ENCODE measurements at places on chromosomes 13 and 19.

DNA sequence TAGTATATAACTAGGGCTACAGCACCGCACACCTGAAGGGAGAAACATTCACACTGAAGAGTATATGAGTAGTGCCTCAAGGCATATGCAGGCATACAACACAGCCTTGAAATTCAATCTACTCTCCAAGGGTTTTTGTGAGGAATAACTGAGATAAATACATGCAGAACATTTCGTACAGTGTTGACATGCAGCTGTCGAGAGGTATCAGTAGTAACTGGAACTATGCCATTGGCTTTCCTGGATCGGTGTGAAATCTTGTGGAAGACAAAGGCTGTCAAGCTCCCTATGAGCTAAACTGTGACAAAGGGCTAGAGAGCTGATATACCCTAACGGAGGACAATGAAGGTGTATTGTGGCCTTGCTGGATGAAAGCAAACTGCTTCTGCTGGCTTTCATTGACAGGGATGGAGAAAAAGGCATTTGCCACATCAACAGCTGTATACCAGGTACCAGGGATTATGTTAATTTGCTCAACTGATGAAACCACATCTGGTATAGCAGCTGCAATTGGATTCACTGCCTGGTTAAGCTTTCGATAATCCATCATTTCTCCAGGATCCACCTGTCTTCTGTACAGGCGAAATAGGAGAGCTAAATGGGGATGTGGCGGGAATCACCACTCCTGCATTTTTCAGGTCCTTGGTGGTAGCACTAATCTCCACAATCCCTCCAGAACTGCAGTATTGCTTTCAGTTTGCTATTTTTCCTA, 16.3 kb downstream of the MTRF1 start:
- DNase-seq = no peak

DNA sequence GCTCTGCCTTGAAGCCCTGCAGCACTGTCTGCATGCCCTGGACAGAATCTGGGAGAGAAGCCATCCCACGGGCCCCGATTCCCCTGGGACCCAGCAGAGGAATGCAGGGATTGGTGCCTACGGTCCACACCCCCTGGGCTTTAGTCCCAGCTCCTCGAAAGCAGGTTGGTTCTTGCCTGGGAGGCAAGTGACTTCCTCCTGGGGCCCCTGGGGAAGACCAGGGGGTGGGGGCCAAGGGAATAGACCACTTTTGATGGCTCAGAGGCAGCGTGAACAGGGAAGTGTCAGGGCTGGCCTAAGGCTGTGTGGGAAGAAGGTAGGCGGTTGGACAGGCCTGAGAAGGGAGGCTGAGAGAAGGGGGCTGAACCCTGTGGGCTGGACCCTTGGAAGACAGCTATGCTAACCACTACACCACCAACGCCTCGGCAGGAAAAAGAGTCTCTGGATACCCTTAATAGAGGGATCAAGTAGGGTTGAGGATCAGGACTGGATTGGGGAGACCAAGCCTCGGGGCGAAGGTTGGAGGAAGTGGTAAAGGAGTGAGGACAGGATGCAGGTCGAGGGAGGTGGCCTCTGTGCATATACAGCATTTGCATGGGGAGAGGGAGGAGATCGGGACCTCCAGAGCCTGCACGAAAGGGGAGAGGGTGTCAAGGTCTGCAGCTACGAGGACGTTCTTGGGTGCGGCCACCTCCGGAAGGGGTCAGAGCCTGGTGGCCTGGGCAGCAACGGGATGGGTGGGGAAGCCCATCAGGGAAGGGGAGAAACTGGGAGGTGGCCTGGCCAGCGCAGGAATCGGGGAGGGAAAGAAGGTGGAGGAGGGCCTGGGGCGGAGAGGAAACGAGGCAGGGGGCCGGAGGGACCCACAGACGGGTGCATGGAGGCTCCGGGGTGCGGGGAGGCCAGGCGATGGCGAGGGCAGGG, 709 bp downstream of the DPP9 start:
- DNase-seq = no peak

- DNase-seq = no peak
Measured at GRCh38 chr13:109344552-109345157, 441.7 kb downstream of the IRS2 start.

DNA sequence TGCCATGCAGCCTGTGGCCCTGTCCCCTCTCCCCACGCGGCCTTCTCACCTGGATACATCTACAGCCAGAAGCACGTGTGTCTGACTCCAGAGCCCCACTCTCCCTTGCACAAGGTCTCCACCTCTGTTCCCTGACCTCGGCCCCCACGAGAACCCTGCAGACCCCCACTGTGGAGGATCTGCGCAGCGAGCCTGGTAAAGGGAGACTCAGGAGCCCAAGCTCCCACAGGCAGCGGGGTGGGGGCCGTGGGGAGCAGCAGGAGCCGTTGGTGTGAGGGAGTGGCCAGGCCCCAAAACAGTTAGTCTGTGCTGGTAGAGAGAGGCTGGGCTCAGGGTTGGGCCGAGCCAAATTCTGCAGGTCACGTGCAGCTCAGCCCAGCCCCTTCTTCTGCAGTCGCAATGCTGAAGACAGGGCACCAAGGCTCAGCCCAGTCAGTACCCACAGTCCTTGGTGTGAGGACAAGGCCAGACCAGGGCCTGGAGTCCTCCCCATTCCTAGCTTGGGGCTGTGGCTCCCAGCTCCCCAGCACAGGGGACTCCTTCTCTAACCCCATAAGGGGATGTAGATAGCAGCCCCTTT, 28.7 kb upstream of the SLC7A10 start:
- DNase-seq = no peak

DNA sequence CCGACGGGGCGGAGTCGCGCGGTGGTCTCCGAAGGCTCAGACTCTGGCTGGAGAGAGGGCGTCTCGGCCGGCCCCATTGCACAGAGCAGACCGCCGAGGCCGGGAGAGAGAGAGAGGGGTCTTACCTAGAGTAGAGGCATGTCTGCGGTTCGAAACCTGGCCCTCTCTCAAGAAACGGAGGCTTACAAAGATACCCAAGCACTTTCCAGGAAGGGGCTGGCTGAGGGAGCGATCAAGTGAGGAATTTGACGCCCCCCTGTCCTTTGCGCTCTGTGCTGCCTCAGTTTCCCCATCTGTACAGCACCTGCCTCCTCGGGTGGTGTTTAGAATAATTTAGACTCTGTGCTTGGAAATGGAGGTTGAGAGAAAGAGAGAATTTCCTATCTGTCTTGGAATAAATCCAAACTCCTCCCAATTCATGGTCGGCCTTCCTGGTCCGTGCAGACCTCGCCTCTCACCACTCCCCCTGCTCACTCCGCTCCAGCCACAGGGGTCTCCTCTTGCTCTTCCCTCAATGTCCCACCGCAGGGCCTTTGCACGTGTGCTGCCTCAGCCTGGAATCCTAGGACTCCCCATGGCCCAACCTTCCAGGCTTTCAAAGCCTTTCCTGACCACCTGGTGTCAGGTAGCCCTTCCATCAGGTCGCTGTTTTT, 658 bp upstream of the ISOC2 start:
- DNase-seq = no peak

- no peak for DNase-seq
Measured at GRCh38 chr13:98972059-98972458, 5.8 kb downstream of the DOCK9 start.

DNA sequence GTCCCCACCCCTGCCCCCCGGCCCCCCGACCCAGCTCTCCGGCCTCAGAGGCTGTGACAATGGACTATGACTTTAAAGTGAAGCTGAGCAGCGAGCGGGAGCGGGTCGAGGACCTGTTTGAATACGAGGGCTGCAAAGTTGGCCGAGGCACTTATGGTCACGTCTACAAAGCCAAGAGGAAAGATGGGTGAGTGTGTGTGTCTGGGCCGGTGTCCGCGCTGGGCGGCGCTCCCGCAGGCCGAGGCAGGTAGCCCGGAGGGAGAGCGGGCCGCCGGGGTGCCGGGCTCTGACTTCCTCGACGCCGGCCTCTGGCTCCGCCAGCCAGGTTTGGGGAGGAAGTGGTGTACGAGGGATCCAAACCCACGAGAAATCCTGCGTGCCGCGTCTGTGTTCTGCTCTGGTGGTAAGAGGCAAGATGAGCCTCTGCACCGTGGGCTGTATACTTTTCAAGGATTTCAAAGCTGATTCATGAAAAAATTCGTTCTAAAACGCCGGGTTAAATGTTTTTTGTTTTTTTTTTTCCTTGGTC, 718 bp downstream of the CDK8 start:
- peak; percentile 27 for DNase-seq

DNA sequence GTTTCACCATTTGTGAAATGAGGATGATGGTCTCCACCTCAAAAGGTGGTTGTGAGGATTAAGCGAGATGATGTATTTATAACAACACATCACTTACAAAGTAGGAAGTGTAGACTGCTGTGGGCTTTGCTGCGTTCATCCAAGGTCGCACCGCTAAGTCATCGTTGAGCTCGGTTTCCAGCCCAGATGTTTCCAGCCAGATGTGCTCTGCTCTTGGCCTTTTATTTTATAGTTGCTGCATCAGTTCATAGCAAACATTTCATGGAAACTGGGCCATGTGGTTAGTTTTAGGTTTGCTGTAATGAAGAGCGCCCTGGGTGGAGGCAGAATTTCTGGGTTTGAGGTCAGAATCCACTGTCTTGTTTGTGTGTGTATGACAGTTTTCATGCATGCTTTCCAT, 76.5 kb upstream of the RNF113B start:
- no peak for DNase-seq

- no peak for DNase-seq
Measured at GRCh38 chr13:94480672-94481145, 1.2 kb upstream of the DCT start.

DNA sequence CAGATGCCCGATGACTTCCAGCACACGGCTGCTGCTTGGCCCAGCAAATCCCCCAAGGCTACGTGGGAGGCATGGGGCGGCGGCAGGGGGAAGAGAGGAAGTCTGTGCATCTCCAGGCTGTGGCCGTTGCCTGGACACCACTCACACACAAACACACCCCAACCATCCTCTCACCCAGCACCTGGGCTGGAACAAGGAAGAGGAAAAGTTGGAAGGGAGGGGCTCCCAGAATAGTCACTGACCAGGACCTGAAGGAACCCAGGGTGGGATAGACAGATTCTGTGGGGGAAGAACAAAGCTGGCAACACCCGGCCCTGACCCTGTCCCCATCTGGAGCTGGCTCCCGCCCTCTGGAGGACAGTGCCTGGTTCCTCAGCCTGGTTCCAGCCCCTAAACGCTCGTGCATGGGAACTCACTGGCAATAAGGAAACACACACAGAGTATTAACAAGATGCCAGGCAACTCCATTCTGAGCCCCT, 11.2 kb downstream of the PPP6R1 start:
- DNase-seq = no peak
